ENCODE measurements at places on chromosomes 2 and 18.

GRCh38 chr18:55387139-55387984, 200.6 kb downstream of the TCF4 start:
- DNase-seq = no peak

- DNase-seq = no peak
Observed at GRCh38 chr2:189517847-189518535, 62.6 kb downstream of the SLC40A1 start.

- no peak for DNase-seq
Observed at GRCh38 chr2:137957033-137957432, 7.2 kb upstream of the HNMT start.

GRCh38 chr18:79200546-79201268, 131.5 kb downstream of the ATP9B start:
- no peak for DNase-seq

DNA sequence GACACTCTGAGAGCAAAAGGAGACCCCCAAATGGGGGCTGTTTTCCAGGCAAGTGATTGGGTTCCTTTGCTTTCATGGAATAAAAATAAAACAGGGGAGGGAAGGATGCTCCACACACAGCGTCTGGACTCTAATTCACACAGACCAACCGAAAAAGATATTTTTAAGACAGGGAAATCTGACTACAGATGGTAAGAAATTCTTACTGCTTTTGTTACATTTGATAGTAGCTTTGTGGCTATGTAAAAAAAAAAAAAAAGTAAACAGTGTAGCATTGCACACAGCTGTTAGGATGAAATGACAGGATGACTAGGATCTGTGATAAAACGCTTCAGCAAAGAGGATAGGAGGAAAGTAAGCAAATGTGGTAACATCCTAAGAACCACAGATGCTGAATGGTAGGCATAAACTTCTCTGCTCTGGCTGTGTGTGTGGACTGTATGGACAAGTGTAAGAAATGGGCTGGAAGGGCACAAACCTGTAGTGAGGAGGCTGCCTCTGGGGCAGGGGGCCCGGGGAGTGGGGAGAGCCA, 207.6 kb downstream of the ANAPC1 start:
- no peak for DNase-seq

- no peak for DNase-seq
Observed at GRCh38 chr2:235162082-235162836, 210.4 kb downstream of the SH3BP4 start.
